WERI-Rb-1 (cell line): ENCODE measurements at places on chromosomes 4 and X.

- DNase-seq = no peak
Observed at GRCh38 chrX:39017077-39017476, 215.8 kb downstream of the MID1IP1 start.

GRCh38 chr4:73520821-73521220 lies 39.3 kb downstream of the AFM start:
- peak; percentile 54 for DNase-seq

GRCh38 chr4:75821966-75822365 lies 80.3 kb downstream of the PPEF2 start:
- DNase-seq = no peak

GRCh38 chrX:83508526-83509253 lies 600 bp downstream of the POU3F4 start:
- DNase-seq = no peak
